ENCODE measurements at places on chromosomes 12 and 14.

GRCh38 chr14:102928412-102929240 is 6.2 kb downstream of the AMN start:
- peak; percentile 48 for DNase-seq

DNA sequence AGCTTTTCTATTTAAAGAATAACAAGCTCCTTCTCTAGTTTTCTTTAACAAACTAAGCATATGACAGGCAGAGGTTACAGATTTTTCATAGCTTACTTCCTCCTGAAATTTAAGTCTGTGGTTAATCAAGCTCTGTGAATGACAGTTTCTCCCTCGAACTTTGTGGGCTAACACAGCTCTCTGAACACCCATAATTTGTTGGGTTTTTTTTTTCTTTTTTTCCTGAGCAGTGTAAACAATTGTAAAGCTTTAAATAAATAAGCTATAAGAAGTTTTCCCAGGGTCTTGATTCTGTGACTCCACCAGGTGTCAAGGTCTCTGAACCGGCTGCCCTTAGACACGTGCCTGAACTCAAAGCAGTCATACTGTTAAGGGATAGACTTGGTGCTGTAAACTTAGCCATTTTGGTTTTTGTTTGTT is 128.1 kb upstream of the AMIGO2 start:
- DNase-seq, result no peak

- no peak for DNase-seq
These were observed 151.6 kb downstream of the KCNA5 start for GRCh38 chr12:5195244-5195643.

DNA sequence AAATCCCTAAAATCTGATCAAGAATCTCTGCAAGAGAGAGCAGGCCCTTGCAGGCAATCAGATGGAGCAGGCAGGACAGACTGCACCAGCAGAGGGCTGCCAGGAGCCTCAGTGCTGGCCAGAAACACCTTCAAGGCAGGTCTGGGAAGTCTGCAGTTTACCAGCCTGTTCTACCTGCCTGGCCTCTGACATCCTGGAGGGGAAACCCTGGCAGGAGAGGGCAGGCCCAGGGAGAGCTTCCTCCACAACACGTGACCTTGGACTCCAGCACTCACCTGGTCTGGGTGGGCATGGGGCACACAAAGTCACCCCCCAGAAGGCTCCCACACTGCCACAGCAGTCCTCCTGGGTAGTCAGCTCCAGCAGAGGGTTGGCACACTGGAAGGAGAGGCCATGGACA is 56.0 kb downstream of the ISCA2 start:
- no peak for DNase-seq

- DNase-seq, result no peak
These were observed 20.7 kb downstream of the PRPF40B start for GRCh38 chr12:49643961-49644619.
